CD8-positive, alpha-beta memory T cell (primary cell): ENCODE measurements at places on chromosomes 5 and 9. TPM values are rescaled to one million over a fixed set of nuclear protein-coding genes. Genes with fewer than 3 reads are reported as not detected.

GRCh38 chr5:125489146-125489545 lies 742.7 kb upstream of the ZNF608 start:
- no peak overlapping the region for H3K4me3 ChIP-seq
- no peaks in the 10 kb centered on the region for H3K36me3 ChIP-seq
- H3K27me3 ChIP-seq: no peaks in the 10 kb centered on the region
- H3K27ac ChIP-seq: no peak overlapping the region

GRCh38 chr5:180519098-180519497 lies 24.9 kb downstream of the CNOT6 start:
- H3K27me3 ChIP-seq: no peaks in the 10 kb centered on the region
- DNase-seq: no peak
- no peak overlapping the region for H3K4me3 ChIP-seq
- no peak overlapping the region for H3K27ac ChIP-seq
- H3K4me1 ChIP-seq: peaks cover 23% of the 10 kb centered on the region
- no peaks in the 10 kb centered on the region for H3K36me3 ChIP-seq

GRCh38 chr9:38309324-38310195 lies 82.9 kb upstream of the ALDH1B1 start:
- H3K4me1 ChIP-seq: no peaks in the 10 kb centered on the region
- H3K36me3 ChIP-seq: no peaks in the 10 kb centered on the region
- H3K27ac ChIP-seq: no peak overlapping the region
- no peak for DNase-seq

GRCh38 chr5:54469622-54470021 lies 14.1 kb downstream of the HSPB3 start:
- no peaks in the 10 kb centered on the region for H3K27me3 ChIP-seq
- no peak overlapping the region for H3K4me3 ChIP-seq
- H3K4me1 ChIP-seq: no peaks in the 10 kb centered on the region
- H3K36me3 ChIP-seq: no peaks in the 10 kb centered on the region

GRCh38 chr9:135655317-135655716 lies 7.8 kb upstream of the LCN9 start:
- H3K4me1 ChIP-seq: no peaks in the 10 kb centered on the region
- no peak for DNase-seq
- no peaks in the 10 kb centered on the region for H3K27me3 ChIP-seq
- H3K27ac ChIP-seq: no peak overlapping the region
- no peak overlapping the region for H3K4me3 ChIP-seq
- H3K36me3 ChIP-seq: no peaks in the 10 kb centered on the region

DNA sequence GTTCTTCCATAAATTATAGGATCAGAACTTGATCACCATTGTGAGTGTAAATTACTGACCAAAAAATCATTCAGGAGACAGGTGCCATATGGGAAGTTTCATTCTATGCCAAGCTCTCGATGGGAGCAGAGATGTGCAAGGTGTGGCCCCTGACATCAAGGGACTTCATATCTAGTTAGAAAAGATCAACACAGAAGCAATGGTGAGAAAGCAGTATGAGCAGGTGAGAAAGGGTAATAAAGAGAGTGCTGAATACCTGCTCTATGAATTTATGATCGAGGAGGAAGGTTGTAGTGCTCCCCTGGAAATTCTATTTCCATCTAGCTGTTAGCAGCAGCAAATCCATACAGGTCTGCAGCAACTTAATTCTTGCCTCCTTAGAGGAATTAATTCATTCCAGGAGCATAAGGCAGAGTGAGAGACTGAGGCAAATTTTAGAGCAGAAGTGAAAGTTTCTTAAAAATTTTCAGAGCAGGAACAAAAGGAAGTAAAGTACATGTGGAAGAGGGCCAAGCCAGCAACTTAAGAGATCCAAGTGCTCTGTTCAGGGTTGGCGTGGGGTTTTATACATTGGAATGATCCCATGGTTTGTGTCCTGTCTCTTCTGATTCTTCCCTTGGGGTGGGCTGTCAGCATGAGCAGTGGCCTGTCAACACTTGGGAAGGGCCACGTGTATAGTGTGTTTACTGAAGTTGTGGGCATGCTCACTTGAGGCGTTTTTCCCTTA lies 181.8 kb downstream of the SAXO1 start:
- no peak overlapping the region for H3K4me3 ChIP-seq
- H3K27ac ChIP-seq: no peak overlapping the region
- no peak for DNase-seq
- no peaks in the 10 kb centered on the region for H3K27me3 ChIP-seq
- H3K4me1 ChIP-seq: no peaks in the 10 kb centered on the region

DNA sequence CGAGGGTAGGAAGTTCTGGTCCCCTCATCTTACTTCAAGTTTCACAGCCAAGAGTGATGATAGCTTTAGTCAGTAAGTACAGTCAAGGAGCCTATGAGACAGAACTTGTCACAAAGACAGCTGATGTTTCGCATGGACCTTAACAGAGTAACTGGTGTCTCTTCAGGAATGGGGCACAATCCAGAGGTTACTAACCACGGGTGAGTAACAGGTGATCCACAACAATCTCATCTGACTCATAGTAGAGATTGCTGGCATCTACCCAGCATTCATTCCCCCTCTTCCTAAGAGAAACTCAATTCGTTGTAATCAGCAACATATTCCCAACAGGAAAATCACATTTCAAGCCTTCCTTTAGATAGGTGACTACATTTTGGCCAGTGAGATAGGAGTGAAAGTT lies 126.7 kb downstream of the SNX18 start:
- H3K4me3 ChIP-seq: no peak overlapping the region
- peaks cover 54% of the 10 kb centered on the region for H3K4me1 ChIP-seq

DNA sequence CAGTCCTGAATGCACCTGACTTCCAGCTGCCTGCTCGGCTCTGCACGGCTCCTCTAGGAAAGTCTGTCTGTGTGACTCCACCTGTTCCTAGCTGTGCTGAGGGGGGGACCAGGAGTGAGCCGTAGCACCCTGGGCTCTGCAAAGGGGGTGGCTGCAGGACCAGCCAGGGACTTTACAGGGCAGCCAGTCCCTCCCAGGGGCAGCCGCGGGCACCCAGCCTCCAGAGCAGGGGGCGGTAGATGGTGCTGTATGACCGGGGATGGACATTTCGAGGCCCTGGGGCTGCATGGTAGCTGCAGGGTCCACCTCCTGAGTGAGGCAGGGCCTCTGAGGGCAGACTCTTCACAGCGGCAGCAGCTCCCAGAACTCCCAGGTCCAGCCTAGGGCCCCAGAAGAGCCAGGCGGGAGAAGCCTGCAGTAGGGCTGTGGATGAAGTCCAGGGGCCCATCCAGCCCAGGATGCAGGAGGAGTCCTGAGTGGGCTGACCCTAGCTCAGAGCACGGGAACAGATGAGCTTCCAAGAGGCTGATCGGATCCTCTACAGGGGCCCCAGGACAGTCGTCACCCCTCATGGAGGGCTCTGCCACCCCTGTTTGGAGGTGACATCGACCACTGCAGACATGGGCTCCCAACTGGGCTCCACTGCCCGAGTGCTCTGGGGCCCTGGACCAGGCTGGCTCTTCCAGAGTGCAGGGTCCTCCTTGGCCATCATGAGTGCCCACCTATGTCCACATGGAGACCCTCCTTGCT lies 105.4 kb downstream of the ZNF354C start:
- no peak overlapping the region for H3K4me3 ChIP-seq
- peaks cover 7% of the 10 kb centered on the region for H3K4me1 ChIP-seq
- no peak overlapping the region for H3K27ac ChIP-seq
- H3K36me3 ChIP-seq: no peaks in the 10 kb centered on the region
- no peak for DNase-seq
- no peaks in the 10 kb centered on the region for H3K27me3 ChIP-seq

- H3K4me3 ChIP-seq: no peak overlapping the region
- no peak overlapping the region for H3K27ac ChIP-seq
- no peaks in the 10 kb centered on the region for H3K27me3 ChIP-seq
- no peaks in the 10 kb centered on the region for H3K4me1 ChIP-seq
- no peak for DNase-seq
Measured at GRCh38 chr9:99485459-99485858, 263.4 kb downstream of the SEC61B start.

The HTR1A gene
- not detected for total RNA-seq
